AG09309 (cell line): ENCODE measurements at places on chromosomes 2 and 18.
A peak's percentile ranks its signal among the peaks of the same experiment; 100 is the strongest.

GRCh38 chr2:43041661-43042360 lies 184.6 kb downstream of the ZFP36L2 start:
- DNase-seq = peak; percentile 89

DNA sequence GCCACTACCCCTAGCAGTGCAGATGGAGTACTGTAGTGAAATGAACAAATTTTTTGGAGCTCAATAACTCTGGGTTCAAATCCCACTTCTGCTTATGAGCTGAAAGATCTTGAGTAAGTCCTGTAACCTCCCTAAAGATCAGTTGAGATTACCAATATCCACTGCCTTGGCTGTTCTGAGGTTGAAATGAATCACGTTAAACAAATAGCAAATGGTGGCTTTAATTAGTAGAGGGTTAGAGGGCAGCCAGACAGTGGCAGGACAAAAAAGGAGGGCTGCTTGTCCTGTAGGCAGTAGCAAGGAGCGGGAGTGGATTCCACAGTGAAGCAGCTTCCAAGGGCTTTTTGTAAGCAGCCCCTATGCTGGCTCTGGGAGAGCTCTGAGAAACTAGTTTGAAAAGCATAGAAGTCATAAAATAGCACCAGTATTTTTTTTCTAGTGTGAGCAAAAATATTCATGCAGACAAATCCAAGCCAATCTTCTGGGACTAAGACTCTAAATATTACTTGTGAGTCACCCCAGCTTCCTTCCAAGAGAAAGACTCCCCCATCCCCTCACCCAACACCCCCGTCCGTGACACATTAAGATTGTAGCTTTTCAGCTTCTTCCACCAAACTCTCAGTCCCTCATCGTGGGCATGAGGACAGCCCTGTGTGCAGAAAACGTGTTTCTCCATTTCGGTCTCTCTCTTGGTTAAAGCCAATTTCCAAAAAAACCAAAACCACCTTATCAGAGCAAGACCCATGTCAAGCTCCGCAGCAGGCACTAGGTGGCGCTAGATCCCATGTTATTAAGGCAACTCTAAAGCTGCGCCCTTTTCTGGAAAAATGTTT lies 123.5 kb upstream of the LGALSL start:
- DNase-seq = peak; percentile 63

GRCh38 chr2:165357758-165358157 lies 111.7 kb upstream of the CSRNP3 start:
- peak; percentile 18 for DNase-seq

DNA sequence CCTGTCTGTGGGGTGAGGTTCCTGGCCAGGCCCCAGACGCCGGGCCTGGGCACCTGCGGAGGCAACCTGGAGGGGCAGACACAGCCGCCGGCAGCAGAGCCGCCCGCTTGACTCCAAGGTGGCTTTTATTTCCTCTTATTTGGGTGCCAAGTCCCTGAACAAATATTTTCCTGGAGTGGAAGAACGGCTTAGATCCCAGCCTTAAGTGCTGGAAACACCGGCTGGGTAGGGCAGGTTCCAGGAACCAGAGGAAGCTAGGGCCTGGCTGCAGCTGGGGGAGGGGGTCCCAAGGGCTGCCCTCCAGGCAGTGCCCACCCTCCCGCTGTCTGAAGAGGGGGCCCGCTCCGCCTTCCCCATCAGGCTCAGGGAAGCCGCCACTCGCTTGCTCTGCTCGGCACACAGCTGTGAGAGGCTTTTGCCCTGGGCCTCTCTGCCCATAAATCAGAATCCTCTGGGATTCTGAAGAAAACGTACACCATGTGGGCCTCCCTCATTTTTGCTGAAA lies 28.2 kb downstream of the SDC1 start:
- DNase-seq = no peak

- DNase-seq = no peak
These were observed 16.9 kb upstream of the RGPD4 start for GRCh38 chr2:107809835-107810234.

DNA sequence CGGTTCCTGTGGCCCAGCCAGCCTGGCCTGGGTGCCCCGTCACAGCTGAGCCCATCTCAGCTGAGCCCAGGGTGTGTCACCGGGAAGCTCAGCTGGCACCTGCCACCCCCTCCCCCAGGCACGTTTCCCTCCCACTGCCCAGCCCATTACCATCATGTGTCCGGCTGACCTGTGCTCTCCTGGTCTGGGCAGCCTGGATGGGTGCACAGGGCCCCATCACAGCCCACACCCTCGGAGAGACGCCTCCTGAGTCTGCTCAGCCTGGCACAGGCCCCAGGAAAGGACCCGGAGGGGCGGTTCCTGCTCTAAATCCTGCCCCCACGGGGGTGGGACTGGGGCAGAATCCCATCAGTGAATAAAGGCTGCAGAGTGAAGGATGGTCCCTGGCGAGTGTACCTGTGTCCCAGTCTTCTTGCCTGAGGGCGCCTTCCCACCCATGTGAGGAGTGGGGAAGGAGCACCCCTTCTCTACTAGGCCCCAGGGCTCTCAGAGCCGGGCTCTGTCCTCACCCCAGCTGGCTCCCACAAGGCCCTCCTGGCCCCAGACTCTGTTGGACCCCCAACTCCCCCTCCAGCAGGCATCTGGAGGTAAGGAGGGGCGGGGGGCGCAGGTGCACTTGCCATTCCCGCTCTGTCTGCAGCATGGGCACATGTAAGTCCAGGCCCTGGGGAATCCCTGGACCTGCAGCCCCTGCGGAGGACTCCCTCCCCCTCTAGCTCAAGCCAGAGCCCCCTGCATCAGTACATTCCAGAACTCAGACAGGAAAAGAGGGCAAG lies 21.2 kb downstream of the GPC1 start:
- no peak for DNase-seq

- peak; percentile 24 for DNase-seq
These were observed 10.5 kb downstream of the CYTIP start for GRCh38 chr2:157433394-157433793.

DNA sequence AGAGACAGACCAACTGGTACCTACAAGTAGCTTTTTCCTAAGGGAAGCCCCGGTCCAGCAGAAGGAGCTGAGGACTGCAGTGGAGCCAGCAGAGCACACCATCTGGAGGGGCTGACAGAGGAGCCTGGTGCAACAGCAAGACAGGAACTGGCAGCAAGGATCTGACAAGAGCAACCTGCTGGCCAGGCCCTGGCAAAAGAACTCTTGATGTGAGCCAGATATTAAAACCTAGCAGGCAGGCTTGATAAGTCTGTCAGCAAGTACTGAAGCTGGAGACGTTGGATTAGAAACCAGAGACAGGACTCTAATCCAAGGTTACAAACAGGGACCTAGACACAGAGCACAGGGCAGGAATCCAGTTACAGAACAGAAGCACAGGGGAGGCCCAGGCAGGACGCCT lies 260.7 kb upstream of the MGAT5 start:
- DNase-seq = no peak

DNA sequence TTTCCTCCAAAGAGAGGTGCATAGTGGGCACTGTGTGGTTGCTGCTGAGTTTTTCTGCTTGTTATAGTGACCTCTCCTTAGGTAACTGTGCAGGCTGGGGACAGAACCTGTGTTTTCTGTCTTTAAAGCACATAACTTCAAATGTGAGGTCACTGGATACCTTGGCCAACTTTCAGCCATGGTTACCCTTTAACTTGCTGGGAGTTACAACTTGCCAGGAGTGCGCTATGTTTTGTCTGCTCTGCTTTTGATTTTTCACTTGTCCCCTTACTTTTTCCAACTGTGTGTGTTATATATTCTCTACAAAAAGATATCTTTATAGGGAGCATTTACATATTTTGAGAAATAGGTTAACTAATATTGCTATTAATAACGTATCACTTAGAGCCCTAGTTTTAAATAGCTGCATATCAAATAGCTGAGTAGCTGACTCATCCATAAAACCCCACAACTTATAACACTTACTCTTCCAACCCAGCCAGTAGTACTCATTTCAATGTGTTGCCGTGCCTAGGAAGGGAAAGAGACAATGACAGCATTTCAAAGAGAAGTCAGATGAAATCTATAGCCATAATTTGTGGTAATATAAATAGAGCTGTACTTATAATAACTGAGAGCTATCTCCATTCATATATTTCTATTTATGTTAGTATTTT lies 51.6 kb downstream of the DPP4 start:
- DNase-seq = no peak

GRCh38 chr18:44895176-44895798 lies 214.6 kb downstream of the SETBP1 start:
- peak; percentile 25 for DNase-seq

GRCh38 chr2:170563401-170563800 lies 151.7 kb upstream of the SP5 start:
- DNase-seq = no peak

- no peak for DNase-seq
These were observed 38.7 kb downstream of the PSD4 start for GRCh38 chr2:113212245-113213060.

GRCh38 chr18:34494359-34494696 lies 215.8 kb upstream of the DTNA start:
- DNase-seq = no peak

DNA sequence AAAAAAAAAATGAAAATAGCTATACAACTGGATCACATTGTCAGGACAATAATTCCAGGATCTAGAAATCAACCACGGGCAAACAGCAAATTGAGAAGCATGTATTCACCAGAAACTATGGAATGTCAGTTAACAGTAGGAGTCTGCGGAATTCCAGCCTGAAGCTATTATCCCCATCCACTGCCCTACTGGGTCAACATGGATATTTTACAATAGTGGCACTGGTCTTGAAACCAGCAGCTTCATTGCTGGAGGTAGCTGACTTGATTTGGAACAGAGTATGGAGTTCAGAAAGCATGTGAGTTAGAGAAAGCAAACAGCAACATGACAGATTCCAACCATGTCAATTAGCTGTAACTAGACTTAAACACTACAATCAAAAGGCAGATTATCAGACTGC lies 55.7 kb upstream of the PDE1A start:
- DNase-seq = no peak

DNA sequence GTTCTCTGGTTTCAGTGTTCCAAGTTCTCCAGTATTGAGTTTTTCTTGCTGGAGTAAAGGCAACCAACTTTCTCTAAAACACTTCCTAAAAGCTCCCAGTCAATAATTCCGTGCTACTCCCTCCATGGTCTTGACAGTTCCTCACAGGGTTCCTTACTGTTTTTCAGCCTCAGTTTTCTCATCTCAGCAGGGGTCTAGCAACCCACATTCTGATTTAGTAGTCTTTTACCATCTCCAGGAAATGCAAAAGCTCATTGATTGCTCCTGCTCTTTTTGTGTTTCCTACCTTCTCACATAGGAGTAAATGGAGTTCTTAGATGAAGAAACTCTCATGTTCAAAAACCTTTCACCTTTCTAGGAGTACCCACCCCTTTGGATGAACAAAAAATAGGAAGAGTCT lies 978.8 kb upstream of the POU3F3 start:
- DNase-seq = no peak

DNA sequence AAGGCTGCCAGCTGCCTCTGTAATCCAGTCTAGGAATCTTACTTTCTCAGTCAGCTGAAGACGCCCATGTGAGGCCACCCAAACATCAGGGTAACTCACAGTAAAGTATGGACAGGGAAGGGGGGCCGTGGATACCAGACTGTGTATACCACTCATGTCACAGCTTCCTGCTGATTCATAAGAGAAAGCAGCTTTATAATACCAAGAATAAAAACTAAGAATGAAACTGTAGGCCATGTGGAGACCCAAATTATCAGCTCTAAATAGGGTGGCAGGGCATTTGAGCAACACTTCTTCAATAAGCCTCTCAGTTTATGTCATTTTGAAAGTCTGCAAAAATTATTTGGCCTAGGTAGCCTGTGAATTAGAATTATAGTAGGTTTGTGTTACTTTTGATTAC lies 115.0 kb upstream of the CDCA7 start:
- DNase-seq = no peak

GRCh38 chr2:233124421-233125080 lies 64.4 kb downstream of the INPP5D start:
- DNase-seq = no peak

DNA sequence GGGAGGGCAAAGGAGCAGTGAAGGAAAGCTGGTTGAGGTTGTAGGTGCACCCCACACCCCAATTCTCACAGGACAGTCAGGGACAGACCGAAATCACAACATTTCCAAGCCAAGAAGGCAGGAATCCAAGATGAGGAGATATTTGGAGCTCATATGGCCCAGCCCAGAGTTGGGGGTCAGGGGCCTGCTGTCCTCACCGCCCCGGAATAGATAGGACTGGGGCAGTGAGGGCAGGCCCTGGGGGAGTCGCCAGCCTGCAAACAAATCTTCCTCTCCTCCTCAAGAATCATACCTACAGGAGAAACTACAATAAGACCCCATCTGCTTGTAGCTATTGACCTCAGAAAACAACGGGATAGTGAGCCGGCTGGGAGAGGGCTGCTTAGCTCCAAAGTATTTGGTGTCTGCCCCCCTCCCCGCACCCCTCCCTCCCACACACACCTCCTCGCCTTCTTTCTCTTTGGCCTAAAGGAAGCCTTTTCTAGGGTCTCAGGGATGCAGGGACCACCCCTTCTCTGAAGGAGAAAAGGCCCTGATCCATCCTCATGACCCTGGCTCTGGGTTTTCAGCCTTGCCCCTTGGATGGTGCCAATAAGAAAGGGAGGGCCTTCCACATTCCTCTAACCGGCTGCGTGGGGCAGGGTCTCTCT lies 3.8 kb downstream of the EN1 start:
- DNase-seq = no peak

GRCh38 chr2:198517976-198518375 lies 713.6 kb downstream of the PLCL1 start:
- peak; percentile 63 for DNase-seq

DNA sequence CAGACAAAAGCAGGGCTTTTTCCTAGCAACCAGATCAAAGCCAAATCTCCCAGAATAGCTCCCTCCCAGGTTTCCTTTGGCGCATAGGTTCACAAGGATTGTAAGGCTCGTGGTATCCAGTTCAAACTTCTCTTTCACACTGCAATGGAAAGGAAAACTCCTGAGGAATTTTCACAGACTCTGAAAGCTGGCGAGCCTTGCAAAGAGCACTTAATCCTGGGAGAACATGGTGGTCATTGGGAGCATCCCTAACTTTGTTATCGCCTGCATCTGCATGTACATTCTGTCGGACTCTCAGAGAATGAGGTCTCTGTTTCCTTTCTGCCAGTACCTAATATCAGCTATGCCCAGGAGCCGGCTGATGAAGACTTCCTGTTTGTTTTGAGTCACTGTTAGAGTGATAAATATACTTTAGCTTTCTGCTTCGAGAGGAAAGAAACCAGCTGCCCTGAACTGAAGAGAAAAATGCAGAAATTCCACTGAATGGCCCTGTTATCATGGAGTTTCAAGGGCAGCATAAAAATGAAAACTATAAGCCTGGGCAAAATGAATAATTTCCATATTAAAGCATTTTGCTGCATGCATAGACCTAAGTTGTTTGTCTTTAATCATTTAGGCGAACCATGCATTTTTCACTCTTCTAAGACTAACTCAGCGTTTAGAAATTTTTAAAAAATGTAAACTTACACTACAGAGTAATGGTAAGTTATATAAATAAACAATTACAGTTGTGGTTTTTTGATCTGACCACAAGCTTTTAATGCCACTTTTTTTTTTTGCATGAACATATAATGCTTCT lies 76.4 kb upstream of the ZEB2 start:
- no peak for DNase-seq

DNA sequence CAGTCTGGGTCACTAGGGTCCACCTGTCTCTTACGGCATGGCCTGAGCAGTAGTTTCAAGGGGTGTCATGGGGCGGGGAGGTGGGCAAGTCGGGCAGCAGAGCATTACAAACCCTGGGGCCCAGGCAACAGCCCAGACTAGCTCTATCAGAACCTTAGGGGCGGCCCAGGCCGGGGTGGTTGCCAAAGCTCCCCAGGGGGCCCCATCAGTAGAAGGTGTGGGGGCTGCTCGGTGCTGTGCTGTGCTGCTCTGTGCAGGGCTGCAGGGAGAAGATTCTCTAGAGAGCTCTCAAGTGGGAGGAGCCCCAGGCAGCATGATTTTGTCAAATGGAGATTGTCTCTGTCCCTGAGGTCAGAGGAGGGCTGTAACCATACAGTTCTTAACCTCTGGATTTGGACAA lies 36.4 kb upstream of the SLC14A1 start:
- DNase-seq = no peak
